ENCODE measurements at places on chromosomes 5 and 9.

GRCh38 chr9:134055981-134056461 lies 11.8 kb downstream of the BRD3 start:
- no peak for DNase-seq

DNA sequence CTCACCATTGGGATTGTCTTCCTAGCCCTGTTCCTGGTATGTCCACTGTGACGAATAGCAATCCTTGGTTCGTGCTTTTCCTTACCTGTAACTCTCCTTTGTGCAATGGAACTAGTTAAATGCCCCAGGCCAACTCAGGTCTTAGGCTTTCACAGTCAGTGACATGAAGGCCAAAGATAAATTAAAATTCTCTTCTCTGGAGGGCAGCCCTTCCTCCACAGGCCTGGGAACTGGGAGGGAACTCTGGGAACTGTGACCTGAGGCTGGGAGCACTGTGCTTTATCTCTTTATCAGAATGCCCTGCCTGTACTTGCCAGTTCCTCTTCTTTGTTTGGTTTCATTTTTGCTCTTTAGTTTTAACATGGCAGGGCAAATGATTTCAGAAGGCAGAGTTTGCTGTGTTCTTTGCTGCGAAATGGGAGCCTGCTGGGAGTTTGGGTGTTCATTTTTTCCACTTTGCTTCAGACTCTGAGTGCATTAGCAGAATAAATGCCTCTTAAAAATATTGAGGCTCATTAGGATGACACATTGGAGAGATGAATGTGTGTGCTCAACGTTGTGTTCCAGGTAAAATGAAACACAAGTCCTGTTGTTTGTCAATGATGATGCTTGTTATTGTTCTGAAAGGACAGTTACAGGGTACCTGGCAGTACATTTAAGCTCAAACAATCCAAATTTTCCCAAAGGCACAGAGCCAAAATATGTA lies 118.1 kb downstream of the NUDT12 start:
- no peak for DNase-seq

- no peak for DNase-seq
Measured at GRCh38 chr5:132408456-132408855, 38.9 kb downstream of the SLC22A5 start.

DNA sequence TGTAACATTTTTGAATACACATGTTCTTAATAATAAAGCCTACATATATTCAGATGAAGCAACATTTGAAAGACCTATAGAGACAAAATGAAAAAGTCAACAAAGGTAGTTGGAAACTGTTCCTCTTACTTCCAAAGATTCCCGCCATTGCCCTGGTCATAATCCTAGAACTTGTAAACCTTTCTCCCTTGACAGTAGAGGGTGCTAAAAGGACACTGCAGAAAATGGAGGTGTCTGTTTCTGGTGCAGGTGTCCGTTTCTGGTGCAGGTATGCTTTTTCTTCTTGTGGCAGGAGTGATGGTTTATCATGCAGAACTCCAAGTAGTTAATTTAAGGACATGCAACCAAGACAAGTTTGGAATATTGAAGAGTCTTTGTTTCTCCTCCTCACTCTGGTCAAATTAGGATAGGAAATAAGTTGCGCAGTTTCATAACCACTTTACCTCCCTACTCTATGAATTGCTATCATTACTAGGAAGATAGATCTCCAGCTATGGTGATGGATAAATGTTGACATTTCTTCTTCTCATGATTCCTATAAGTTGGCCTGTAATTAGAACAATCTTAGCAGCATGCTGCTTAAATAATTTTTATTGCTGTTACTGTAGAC lies 56.0 kb upstream of the FAM174A start:
- DNase-seq, result peak; percentile 19

DNA sequence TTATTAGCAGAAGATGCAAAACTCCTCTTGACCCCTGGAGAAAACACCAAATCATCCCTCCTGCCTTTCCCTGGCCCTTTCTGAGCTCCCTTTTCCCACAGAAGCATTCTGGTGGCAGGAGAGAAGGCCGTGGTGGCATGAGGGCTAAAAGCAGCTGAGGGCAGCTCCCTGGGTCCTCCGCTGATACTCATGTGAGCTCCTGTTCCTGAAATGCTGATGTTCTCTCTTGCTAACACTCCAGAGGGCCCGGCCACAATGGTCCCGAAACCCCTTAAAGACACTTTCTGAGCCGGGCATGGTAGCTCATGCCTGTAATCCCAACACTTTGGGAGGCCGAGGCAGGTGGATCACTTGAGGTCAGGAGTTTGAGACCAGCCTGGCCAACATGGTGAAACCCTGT lies 183.1 kb downstream of the HSPA4 start:
- DNase-seq, result no peak

GRCh38 chr5:98157368-98157767 lies 616.1 kb upstream of the RGMB start:
- no peak for DNase-seq

- DNase-seq, result no peak
Measured at GRCh38 chr9:8256880-8257279, 457.3 kb upstream of the DMAC1 start.

DNA sequence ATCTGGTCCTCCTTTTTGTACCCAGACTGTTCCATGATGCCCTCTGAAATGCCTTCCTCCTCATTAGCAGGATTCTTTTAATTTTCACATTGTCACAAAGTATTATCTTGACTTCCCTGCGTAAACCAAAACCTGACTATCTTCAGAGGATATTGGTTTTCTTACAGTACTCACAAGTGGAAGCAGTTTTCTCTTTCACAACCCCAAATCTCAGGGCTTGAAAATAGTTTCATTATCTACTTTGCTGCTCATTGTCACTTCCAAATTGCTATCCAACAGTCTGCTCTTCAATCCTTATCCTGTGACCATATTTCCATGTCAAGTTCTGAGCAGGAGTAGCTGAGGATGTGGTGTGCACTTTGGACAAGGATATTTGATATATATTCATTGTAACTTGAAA lies 324.1 kb downstream of the FAM170A start:
- no peak for DNase-seq
